ENCODE measurements at places on chromosomes 11 and 22.

GRCh38 chr11:114604179-114604813 lies 8.7 kb upstream of the NXPE4 start:
- DNase-seq: no peak

- no peak for DNase-seq
These were observed 27.9 kb downstream of the INCENP start for GRCh38 chr11:62151737-62152102.

GRCh38 chr11:119723243-119723951 lies 5.6 kb downstream of the NECTIN1 start:
- no peak for DNase-seq

GRCh38 chr11:46300270-46300669 lies 22.8 kb downstream of the CREB3L1 start:
- DNase-seq: no peak

DNA sequence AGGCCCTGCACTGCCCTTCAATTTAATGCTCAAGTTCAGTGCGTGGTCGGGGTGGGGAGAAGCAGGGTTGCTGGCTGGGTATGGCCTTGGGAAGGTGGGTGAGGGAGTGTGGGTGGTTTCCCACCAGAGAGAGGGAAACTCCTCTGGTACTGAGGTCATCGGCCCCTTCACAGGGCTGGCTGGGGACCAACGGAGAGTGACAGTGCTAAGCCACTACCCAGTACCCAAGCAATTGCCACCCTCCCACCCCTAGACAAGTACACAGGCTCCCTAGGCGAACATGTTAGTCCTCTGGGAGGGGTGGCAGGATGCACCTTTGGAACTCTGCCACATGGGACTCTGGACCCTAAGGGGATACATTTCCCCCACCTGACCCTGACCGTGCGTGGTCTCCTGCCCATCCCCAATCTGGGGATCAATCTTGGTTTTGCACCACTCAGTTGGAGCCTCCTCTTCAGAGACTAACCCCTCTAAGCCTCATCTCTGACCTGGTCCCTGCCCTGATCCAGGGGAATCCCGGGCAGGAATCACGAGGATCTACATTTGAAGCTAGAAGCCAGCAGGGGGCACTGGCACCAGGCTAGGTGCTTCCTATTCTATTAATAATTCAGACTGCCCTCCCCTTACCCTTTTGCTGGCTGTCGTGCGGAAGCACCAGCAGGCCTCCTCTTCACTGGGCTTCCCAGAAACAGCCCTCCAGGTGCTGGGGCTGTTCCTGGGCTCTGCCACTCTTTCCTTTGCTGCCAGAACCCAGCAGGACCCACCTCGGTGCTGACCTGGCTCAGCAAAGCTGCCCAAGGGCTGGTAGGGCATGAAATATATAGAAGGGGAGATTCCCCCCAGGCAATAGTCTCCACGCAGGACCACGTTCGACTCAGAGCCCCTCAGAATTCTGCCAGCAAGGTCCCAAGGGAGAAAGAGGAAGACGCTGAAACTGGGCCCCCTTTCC lies 377.7 kb downstream of the TENM4 start:
- no peak for DNase-seq

GRCh38 chr11:75380716-75381420 lies 18.4 kb upstream of the RPS3 start:
- no peak for DNase-seq

GRCh38 chr11:81989093-81989492 lies 744.6 kb downstream of the FAM181B start:
- no peak for DNase-seq

GRCh38 chr11:57403802-57404147 lies 13.3 kb upstream of the PRG2 start:
- no peak for DNase-seq

DNA sequence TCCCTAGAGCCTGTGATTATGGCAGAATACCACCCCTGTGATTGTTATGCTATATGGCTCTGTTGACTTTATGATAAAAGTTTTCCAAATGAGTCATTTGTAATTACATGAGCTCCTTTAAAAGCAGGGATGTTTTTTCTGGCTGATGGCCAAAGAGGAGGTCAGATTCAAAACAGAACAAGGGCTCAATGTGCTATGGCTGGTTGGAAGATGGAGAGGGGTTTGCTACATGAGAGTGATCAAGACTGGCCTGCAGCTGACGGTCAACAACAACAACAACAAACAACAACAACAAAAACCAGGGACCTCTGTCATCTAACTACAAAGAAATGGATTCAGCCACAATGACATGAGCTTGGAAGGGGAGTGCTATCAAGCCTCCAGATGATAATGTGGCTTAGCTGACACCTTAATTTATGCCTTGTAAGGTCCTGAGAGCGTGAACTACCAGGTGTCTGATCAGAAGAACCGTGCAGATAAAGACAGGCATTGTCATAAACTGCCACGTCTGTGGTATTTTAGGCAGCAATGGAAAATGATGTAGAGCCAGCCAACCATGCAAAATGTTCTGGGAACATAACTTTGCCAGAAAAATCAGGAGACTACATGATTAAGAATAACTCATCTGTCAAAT lies 47.2 kb downstream of the PIWIL3 start:
- DNase-seq: no peak

DNA sequence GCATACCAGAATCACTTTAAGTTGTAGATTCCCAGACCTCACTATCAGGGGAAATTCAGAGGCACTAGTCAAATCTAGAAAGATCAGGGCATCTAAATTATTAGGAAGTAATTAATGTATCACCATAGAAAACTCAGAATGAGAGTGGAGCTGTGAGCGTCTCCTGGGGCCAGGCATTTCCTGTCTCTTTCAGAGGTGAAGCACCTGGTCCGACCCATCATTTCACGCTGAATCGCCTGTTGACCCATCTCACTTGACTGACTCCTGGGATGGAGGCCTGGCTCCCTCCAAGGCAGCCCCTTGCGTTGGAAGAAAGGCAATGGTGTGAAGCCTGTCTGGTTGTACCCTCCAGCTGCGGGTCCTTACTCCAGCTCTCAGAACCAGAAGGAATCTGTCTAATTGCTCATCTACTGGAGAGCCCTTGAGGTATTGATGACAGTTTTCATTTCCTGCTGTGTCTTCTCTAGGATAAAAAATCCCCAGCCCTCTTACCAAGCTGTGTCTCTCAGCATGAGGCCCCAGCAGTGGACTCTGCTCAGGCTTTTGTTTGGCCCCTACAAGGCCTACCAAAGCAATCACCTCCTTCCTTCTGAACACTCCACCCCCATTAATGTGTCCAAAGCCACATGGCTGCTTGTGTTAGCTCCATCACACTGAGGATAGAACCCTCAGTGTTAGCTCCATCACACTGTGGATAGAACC lies 93.2 kb upstream of the SYT13 start:
- DNase-seq: no peak

Measured in central memory CD8-positive, alpha-beta T cell (primary cell).